ENCODE measurements at places on chromosomes 6 and 20.

DNA sequence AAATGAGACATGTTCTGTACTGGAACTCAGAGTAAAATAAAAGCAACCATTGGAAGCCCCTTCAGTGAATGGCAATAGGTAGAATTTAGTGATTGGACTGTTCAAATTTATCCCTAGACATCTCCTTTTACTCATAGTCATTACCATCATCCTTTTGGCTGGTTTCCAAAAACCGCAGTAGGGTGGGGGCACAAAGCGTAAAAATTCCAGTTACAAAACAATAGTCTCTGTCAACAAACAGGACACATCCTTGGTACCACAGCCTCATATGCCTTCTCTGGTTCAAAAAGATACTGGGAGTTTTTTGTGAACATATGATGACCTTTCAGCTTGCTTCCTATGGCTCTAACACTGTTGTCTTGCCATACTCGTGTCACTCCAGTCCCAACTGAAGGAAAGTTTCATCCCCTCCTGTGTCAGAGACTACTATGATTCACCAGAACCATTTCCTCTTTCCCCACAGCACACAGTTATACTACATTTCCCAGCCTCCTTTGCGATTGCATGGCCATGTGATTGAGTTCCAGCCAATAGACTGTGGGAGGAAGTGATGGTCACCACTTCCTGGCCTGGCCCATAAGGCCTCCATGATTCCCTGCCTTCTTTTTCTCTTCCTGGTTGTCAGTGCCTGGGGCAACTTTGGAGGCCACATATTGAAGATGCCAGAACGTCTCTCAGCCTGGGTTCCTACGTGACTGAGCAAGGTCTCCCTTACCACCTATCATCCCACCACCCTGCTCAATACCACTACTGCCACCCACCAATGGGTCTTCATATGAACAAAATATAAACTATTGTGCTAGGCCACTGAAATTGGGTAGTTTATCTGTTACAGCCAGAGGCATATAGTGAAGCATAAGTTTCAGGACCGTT, 162.4 kb downstream of the ID4 start:
- DNase-seq, result no peak

GRCh38 chr6:87242311-87242710, 80.1 kb upstream of the SMIM8 start:
- no peak for DNase-seq

DNA sequence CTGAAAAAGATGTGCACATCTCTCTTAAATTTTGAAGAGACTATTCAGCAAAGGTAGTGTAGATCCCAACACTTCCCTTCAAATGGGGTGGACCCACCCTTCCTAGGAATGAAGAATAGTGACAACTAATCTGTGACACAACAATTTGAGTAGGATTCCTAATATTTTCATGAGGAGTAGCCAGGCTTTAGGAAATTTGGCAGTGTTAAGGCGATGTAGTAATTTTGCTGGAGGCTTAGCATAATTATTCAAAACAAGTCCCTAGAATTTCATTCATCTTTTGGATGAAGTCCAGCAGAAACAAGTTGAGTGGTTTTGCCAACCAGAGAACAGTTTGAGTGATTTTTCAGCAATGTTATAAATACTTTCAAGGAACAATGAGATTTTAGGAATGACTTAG, 52.4 kb downstream of the ELOVL4 start:
- DNase-seq, result no peak

DNA sequence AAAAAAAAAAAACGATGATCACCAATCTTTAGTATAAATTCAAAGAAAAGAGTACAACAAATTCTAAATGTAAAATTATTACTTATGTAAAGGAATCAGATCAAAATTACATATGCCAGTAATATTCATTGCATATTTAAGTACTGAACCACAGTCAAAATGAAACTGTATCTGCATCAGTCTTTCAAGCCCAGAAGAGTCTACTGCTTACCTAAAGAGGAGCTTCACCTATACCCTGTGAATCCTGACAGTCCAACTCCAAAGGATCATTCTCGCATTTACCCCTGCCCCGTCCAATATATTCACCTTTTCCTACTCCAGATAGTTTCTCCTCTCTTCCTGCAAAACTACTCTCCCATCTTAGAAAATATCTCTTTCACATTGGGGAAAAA, 9.2 kb downstream of the ATG5 start:
- DNase-seq, result no peak

DNA sequence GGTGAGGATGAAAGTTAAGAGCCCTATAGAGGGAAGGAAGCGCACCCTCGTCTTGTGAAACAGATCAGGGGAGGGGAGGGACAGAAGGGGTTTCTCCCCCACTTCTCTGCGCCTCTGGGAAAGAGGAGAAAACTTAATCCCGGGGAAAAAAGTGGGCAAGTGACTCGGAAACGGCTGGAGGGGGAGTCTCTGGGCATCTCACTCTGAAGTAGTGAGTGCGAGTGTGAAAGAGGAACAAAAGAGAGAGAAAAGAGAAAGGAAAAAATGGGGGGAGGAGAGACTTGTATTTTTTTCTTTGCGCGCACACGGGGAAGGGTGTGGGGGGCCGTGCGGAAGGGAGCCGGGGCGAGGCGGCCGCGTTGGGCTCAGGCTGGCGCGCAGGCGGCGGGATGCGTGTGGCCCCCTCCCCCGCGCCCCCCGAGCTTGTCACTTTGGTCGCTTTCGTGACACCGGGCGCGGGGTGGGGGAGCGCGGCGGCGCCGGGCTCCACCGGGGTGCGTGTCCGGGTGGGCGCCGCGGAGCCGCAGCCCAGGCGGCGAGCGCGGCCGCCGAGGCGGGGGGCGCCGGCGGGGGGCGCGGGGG, 454 bp downstream of the L3MBTL3 start:
- no peak for DNase-seq

- DNase-seq, result no peak
These were observed 69.1 kb upstream of the SLC22A23 start for GRCh38 chr6:3525915-3526314.

- no peak for DNase-seq
These were observed 14.3 kb downstream of the KIF13A start for GRCh38 chr6:17972978-17973622.

DNA sequence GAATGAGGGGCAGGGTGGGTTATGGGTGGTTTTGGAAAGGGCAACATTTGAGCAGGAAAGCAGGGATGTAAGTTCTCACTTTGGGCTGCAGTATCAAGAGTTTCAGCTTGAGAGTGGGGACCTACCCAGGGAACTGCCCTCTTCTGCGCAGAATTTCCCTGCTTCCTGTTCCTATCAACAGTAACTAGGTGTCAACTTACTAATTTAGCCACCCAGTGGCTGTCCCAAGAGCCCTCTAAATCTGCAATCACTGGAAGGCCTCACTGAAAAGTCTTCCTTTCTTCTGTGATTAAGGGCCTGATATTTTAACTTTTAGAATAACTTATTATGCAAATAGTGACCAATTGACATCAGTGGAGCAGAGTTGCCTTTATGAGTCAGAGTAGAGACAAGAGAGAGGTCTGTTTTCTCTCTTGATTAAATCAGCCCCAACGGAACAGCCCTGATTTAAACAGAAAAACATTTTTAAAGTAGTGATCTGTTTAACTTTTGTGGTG, 118.2 kb upstream of the RIPOR2 start:
- no peak for DNase-seq

GRCh38 chr6:50586331-50586675, 127.0 kb upstream of the TFAP2D start:
- no peak for DNase-seq

GRCh38 chr20:43969501-43970182, 55.0 kb downstream of the TOX2 start:
- DNase-seq, result no peak

- no peak for DNase-seq
These were observed 29.8 kb downstream of the NCOA3 start for GRCh38 chr20:47531458-47531857.

- DNase-seq, result no peak
These were observed 193.9 kb downstream of the MMUT start for GRCh38 chr6:49269190-49269589.

DNA sequence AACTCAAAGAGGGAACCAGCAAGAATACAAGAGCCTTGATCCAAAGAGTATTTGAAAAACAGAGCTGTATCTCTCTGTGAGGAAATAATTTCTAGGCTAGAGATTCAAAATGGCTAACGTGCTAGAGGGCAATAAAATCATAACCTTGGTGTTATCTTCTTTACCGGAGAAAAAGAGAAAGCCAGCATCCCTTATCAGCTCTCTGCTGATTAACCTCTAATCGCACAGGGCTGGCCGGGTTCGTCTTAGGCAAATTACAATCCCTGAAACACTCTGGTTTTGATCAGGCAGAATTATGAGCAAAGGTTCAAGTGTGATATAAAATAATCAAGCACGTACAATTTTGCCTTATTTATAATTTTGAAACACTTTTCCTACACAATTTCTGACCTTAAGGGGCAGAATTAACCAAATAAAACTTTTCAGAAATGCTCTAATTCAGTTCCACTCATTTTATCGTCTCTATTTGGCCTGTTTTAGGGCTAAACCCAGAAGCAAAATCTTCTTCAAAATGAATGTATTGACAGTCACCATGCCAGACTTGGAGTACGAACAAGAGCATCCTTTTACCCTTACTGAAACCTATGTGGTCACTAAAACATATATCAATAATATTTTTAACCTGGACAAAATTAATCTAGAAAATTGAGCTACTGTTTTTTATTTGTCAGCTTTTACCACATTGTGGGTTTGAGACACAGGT, 13.7 kb downstream of the PSMB9 start:
- no peak for DNase-seq

- no peak for DNase-seq
These were observed 153.0 kb upstream of the UST start for GRCh38 chr6:148593813-148594170.

- no peak for DNase-seq
These were observed 151.3 kb downstream of the DTNBP1 start for GRCh38 chr6:15511248-15512125.

- DNase-seq, result no peak
These were observed 6.7 kb downstream of the TEAD3 start for GRCh38 chr6:35489995-35490791.

DNA sequence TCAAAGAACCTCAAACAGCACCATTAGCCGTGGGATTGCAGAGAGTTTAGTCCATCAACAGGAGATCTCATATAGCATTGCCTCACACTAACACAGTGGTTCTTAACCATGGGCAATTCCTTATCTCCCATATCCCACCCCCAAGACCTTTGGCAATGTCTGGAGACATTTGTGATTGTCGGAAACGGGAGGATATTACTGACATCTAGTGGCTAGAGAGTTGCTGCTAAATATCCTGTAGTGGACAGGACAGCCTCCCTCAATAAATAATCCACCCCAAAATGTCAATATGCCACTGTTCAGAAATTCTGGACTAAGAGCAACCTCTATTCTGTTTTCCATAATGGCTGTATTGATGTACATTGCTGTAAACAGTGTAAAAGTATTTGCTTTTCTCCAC, 210.1 kb upstream of the CCN2 start:
- no peak for DNase-seq

GRCh38 chr6:81788748-81789147, 36.3 kb upstream of the TENT5A start:
- DNase-seq, result no peak

GRCh38 chr20:20343932-20344331, 24.0 kb upstream of the INSM1 start:
- DNase-seq, result no peak

- DNase-seq, result no peak
These were observed 41.1 kb upstream of the OSTM1 start for GRCh38 chr6:108115598-108116058.

DNA sequence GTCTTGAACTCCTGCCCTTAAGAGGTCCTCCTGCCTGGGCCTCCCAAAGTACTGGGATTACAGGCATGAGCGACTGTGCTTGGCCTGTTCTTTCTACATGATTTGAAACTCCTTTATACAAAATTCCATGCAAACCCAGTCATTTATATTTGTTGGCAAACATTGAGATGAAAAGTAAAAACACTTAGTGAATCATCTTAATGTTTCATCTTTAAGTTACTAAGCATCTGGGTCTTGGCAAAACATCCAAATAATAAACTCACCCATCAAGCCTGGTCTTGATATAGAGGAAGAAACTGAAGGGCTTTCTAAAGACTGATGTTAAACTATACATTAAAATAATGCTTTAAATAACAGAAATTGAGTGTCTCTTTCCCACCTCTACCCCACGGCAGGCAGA, 95.1 kb downstream of the FUT9 start:
- no peak for DNase-seq

- no peak for DNase-seq
These were observed 1.7 kb downstream of the SAPCD1 start for GRCh38 chr6:31764198-31764597.

- no peak for DNase-seq
These were observed 132.8 kb downstream of the DOK5 start for GRCh38 chr20:54608039-54608745.

GRCh38 chr6:114844359-114844758, 501.5 kb upstream of the HS3ST5 start:
- no peak for DNase-seq

DNA sequence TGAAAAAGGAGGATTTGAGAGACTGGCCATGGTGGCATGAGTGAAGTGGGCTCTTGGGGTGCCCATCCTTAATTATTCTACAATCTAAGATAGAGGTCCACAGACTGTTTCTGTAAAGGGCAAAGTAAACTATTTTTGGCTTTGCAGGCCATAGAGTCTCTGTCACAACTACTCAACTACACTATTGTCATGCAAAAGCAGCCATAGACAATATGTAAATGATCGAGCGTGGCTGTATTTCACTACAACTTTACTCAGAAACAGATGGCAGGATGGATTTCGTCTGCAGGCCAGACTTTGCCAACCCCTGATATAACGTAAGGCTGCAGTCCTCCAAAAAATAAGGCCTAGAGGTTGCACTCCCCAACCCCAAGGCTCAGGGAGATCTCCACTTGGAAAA, 58.2 kb upstream of the NAA20 start:
- DNase-seq, result no peak

DNA sequence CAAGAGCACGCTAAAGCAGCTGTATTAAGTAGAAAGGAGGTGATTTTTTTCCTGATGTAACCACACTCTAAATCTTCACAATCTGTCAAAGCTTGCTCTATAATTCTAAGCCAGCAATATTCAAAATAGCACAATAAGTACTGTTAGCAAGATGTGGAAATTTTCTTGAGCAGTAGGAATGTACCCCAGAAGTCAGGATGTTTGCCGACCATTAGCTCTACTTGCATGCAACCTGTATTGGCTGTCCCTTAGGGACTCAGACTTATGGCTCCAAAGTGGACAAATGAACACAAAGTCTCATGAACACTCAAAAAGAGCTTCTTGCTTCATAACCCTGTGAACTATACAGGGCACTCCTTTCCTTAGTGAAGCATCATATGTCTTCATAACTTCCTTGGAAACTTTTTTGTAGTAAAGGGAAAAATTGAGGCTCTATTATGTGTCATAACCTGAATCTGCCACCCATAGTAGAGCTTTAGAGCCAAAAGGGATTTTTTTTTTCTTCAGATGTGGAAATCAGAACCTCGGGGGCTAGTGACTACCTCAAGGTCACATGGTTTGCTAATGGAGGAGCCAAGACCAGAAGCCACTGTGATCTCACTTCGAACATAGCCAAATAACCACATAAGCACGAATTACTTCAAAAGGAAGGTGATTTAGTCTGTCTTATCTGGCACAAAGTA, 54.5 kb downstream of the ADGRG6 start:
- no peak for DNase-seq

- no peak for DNase-seq
These were observed 21.7 kb upstream of the TGM2 start for GRCh38 chr20:38186788-38187221.

- DNase-seq, result no peak
These were observed 87.1 kb upstream of the SIRPA start for GRCh38 chr20:1808101-1808500.
